ENCODE measurements at places on chromosomes 2 and 18. TPM values are rescaled to one million over a fixed set of nuclear protein-coding genes. Genes with fewer than 3 reads are reported as not detected.

The TET3 gene
- total RNA-seq = 2.9 TPM

The CNOT9 gene
- total RNA-seq = 31.3 TPM

The TANC1 gene
- 61.2 TPM for total RNA-seq

The DYNAP gene
- not detected for total RNA-seq

The CNRIP1 gene
- 14.1 TPM for total RNA-seq

The GPBAR1 gene
- not detected for total RNA-seq

The HOXD4 gene
- not detected for total RNA-seq

The FAM117B gene
- total RNA-seq = 1.4 TPM

The CTNNA2 gene
- total RNA-seq = not detected

The MC2R gene
- not detected for total RNA-seq

The CHST9 gene
- total RNA-seq = not detected

The TLK1 gene
- 9.8 TPM for total RNA-seq

The KHK gene
- 1.9 TPM for total RNA-seq

Data from smooth muscle cell of the coronary artery (primary cell).